ENCODE measurements at places on chromosomes 5 and 9.
A peak's percentile ranks its signal among the peaks of the same experiment; 100 is the strongest.

- no peak for DNase-seq
Observed at GRCh38 chr9:95836072-95836471, 39.4 kb upstream of the ERCC6L2 start.

GRCh38 chr5:1568201-1568979 lies 44.6 kb upstream of the LPCAT1 start:
- DNase-seq: peak; percentile 56

GRCh38 chr5:81626524-81626923 lies 124.4 kb downstream of the SSBP2 start:
- peak; percentile 48 for DNase-seq

GRCh38 chr5:53022930-53023511 lies 33.9 kb downstream of the ITGA2 start:
- DNase-seq: no peak

- peak; percentile 57 for DNase-seq
Observed at GRCh38 chr5:179623906-179624741, 653 bp upstream of the HNRNPH1 start.

- DNase-seq: peak; percentile 56
Observed at GRCh38 chr5:180591311-180591887, at the start of gene SCGB3A1. SCGB3A1 (minus strand) TSS chr5:180591499; CDS start chr5:180591462, 37 bp downstream.

DNA sequence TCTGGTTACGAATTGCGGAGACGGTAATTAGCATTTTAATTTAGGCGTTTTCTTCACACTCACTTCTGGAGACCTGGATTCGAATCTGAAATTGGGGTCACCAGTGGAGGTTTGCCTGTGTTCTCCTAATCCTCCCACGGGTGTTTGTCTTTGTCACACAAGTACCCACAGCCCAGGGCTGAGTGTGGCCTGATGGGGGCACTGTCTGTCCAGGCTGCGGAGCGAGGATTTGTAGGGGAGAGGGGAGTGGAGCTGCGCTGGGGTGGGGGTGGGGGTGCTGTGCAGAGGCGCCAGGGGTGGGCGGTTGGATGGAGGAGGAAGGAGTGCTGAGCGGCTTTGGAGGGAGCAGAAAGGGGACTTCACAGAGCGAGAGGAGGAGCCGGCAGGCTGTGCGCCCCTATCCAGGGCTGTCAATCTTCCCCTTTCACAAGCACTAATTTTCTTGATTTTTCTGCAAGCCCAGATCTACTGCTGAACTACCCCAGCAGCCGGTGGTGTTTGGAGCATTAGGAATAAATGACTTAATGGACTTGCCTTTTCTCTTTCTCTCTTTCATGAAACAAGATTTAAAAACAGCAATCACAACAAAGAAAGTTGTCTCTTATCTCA lies 53.1 kb downstream of the TSPAN17 start:
- DNase-seq: peak; percentile 44

- peak; percentile 26 for DNase-seq
Observed at GRCh38 chr5:131394128-131394527, 130.3 kb downstream of the CDC42SE2 start.

DNA sequence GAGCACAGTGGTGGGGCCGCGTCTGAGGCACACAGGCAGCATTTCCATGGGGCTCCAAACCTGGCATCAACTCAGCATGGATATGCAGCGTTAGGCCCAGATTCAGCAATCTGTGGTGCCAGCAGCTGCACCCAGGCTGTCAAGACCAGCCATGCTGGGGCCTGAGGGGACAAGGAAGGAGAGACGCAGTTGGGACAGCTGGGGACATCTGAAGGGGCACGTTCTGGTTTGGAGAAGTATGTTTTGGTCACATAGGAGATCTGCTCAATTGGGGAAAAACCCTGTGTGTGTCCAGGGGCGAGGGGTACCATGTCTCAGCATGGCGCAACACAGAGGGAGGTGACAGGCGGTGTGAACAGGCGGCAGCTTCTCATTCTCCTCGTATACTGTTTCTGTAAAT lies 66.6 kb upstream of the ECM2 start:
- DNase-seq: no peak

GRCh38 chr9:136014147-136014923 lies 53.2 kb upstream of the UBAC1 start:
- no peak for DNase-seq

DNA sequence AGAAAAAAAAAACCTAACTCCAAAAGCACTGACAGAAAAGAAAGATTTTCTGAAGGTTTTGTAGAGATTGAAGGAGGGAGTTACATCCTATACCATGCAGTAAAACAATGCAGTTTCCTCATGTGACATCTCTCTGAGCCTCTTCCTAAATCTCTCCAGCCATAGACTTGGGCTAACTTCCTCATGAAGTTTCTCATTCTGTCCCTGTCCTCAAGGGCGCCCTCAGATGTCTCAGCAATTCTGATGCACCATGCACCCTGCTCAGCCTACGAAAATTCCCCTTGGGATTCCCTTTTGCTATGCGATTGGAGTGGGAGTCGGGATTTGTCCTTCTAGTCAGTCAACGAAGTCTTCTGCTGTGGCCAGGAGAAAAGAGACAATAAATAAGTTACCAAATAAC lies 68.9 kb downstream of the FAT2 start:
- DNase-seq: peak; percentile 82

GRCh38 chr5:100444961-100445360 lies 90.2 kb upstream of the FAM174A start:
- no peak for DNase-seq

GRCh38 chr9:92276331-92277032 lies 17.0 kb downstream of the IARS1 start:
- no peak for DNase-seq

DNA sequence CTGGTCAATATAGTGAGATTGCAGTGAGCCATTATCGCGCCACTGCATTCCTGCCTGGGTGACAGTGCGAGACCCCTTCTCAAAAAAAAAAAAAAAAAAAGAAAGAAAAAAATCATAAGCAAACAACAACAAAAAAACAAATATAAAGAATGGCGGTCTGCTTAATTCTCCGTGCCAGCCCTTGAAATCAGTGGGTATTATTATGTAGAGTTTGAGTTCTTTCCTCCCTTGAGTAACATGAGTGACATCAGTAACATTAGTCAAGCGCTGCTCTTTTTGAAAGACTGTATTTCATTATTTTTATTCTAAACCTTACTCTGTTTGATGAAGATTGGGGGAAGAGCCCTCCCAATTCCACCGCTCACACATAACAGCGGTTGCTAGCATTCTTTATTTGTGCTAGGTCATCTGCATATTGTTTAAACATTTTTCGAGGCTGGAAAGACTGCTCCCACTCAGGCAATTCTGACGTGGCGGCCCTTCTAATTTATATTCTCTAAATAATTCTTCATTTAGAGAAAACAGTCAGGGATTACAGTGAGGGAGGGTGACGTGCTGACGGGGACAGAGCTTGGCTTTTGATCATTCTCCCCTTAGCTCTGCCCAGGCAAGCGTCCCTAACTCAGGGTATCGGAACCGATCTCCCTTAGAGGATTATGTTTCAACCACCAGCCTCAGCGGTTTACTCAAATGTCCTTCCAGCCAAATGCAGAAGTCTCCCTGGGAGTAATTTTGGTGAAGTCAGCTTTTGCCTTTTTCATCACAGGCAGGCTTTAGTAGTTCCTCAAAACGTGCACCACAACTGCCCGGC lies 860 bp upstream of the MARCHF6 start:
- peak; percentile 93 for DNase-seq

DNA sequence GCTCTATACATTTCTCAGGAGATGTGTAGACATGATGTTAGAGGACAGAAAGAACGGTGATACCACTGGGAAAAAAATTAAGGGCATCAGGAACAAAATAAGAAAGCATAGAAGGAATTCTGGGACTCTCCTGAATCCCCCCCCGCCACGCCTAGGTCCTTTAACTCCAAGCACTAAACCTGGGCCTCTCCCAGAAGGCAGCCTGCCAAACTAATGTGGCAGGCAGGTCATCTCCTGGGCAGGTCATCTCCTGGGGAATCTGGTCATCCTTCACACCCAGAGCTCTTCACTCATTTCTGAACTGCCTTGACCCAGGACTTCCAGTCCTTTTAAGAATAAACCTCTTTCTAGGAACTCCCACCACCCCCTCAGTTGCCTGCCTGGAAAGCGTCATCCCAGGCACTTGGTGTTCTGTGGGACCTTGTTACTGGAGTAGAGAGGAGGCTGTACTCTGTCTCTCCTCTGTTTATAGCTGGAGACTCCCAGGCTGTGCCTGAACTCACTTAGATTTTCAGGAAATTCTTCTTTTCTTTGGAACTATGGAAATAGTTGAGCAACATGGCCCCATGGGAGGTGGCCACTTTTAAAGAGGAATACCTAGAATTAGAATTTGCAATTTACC lies 24.1 kb downstream of the PSAT1 start:
- DNase-seq: no peak

GRCh38 chr9:93673839-93674334 lies 97.5 kb downstream of the PHF2 start:
- no peak for DNase-seq

DNA sequence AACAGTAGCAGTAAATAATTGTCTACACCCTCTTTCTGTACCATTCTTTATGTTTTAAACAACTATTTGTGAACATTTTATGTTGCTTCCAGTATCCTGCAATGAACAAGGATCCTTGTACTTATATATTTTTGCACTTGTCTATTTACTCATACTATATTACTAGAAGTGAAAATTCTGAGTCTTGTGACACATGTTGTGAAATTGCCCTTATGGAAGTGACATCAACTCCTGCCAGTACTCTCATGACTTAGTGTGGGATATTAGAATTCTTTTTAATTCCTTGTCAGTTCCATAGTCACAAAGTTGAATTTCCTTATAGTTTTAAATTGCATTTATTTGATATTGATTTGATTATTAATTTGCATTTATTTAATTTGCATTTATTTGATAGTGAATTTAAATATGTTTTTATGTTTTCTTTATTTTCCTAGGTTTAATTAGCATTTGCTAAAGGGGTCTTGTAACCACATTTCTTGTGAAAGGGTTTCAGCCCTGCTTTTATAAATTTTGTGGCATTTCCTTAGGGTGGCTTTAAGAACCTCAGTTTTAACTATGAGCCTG lies 27.7 kb downstream of the PARP8 start:
- peak; percentile 92 for DNase-seq

DNA sequence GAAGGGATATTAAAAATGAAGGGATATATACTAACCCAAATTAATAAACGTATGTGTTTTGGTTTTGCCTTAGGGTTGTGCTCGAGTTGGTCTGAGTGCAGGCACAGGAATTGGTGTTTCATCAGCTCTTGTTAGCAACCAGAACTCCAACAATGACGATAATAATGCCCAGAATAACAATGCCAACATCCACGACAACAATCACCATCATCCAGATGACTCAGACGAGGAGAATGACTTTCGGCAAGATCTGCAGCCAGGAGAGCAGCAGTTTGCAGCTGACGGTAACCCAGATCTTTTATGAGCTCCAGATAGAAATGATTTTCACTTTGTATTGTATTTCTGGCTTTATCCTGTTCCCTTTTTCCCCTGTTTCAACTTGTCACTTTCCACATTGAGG lies 33.2 kb downstream of the FBXO38 start:
- no peak for DNase-seq

DNA sequence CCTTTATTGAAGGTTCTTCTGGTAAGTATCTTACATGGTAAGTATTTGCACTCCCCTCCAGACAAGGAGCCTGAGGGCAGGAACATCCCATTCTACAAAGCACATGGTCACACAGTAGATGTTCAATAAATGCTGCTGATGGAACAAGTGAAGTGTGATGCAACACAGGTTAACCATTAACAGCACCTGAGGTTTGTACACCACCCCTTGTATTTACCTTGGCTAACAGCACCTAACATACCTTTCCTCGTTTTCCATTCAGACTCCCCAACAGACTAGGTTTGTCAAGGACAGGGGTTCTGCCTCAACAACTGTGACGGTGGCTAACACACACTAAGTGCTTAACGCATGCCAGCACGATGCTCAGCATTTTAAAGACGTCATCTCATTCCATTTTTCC lies 213.6 kb downstream of the MAPKAP1 start:
- no peak for DNase-seq

- DNase-seq: no peak
Observed at GRCh38 chr5:65128226-65128625, 353.5 kb downstream of the ADAMTS6 start.

DNA sequence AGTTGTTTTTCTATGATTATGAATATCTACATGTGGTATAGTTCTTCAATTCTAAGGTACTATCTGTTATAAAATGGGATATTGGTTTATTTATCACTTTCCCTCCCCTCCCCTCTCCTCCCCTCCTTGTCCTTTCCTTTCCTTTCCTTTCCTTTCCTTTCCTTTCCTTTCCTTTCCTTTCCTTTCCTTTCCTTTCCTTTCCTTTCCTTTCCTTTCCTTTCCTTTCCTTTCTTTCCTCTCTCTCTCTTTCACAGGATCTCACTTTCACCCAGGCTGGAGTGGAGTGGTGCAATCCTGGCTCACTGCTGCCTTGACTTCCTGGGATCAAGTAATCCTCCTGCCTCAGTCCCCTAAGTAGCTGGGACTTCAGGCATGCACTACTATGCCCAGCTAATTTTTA lies 466.8 kb downstream of the DMAC1 start:
- DNase-seq: no peak

DNA sequence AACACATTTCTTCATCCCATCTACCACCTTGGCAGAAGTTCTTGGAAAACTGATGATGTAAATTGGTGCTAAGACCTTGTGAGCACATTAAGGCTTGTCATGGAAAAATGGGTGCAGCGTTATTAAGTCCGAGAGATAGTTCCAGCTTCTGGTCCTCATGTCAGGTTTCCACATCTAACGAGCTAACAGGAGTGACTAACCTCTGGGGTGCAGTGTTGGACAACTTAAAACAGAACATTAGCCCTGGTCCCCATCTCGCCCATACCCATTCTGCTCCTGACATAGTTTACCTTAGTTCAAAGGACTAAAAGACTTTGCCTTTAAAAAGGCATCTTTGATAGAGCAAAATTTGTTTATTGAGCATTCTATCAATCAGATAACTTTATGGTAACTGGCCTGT lies 128.0 kb downstream of the SLC1A3 start:
- peak; percentile 17 for DNase-seq

- DNase-seq: no peak
Observed at GRCh38 chr5:176646707-176647029, 616 bp upstream of the TSPAN17 start.

- DNase-seq: no peak
Observed at GRCh38 chr5:176948458-176948857, 49.3 kb upstream of the HK3 start.

DNA sequence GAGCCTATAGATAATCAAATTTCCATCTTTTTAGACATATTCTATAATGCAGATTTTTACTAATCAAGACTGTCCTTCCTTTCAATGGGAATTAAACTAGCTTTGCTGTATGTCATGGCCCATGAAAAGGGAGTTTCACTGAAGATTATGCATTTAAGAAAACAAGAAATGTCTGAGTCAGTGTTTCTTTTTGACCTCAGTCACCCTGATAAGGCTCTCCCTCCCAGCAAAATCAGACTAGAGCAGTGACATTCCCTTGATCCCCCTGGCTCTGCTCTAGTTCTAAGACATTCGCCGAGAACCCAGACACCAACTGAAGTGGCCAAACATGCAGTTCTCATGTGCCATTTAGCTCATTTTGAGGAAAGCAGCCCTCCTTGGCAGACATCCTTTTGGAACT lies 442.0 kb downstream of the ACTL7B start:
- no peak for DNase-seq

Measured in suppressor macrophage (primary cell).